Thoracic aorta (tissue), 2 donors: ENCODE measurements at places on chromosomes 1 and 21. TPM values are rescaled to one million over a fixed set of nuclear protein-coding genes. Genes with fewer than 3 reads are reported as not detected.

DNA sequence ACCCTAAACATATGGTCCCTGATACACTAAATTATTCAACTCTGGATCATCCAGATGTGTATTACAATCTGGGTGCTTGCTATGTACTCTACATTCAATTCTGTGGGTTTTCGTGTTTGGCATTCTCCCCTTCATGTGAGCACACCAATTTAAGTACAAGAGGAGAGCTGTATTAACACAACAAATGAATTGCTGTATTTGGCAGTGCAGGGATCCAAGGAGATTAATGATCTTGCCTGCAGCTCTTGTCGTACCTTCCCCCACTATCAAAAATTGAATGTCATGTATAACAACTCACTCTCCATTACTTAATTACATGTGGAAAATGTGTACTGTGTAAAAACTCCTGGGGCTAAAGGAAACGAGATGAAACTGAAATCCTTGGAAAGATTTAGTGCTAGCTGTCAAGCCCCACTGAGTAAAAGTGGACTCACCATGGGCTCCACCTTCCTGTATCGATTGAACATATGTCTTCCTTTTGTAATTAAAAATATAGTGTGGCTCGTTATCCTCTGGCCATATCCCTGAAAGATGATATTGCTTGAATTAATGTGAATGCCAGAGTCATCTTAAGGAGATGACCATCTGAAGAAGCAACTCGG, 172.2 kb upstream of the L1TD1 start:
- no peak for DNase-seq

- no peak for DNase-seq
Observed at GRCh38 chr1:21899267-21899810, 37.8 kb downstream of the HSPG2 start.

- no peak for DNase-seq
Observed at GRCh38 chr1:24591781-24592180, 35.9 kb downstream of the NCMAP start.

DNA sequence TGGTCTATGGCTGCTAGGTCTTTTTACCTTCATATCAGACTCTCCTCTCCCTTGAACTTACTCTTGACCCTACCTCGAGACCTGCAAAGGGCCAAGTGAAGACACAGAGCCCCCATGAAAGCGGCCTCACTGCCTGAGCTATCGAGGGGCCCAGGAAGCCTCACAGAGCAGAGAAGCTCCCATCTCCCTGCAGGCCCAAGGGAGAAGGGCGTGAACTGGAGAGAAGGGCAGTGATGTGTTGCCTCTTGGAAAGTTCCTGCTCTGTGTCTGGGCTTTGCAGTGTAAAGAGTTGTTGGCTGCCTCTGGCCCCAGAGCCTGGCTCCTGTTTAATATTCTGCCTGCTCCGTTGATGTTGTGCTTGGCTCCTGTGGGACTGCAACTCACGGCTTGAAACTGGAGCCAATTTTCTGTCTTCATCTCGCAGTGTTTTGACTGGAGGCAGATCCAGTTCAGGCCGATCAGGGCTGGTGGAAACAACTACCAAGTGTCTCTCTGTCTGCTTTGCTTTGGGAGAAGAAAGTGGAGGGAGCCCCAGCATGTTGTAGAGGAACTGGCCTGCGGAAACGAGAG, 4.3 kb downstream of the SERTAD4 start:
- no peak for DNase-seq

DNA sequence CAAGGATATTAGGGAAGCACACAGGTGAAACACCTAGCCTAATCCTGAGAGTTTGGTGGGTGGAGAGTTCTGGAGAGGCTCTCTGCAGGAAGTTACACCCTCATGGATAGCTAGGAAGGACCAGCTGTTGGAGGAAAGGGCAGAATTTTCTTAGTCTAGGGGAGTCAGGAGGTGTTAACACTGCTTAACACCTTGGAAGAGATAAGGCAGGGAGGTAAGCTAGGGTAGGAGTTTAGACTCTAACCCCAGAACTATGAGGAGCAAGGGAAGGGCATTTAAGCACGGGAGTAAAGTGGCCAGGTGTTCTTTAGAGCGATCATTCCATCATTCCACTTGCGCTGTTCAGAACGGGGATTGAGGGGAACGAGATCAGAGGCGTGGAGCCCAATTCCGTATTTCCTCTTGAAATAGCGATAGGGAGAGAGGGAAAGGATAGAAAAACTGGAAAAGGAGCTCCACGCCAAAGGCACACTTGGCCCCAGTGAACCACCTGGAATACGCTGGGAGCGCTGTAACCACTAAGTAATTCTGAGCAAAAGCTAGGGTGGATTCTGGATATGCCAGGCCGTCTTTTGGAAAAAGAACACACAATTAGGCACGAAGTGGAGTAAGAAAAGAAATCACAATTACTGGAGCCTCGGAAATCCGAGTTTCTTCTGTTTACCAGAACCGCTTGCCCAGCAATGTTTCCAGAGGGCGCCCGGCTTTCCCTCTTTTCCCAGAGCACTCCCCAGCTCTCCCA, 1.5 kb upstream of the GPR137B start:
- no peak for DNase-seq

DNA sequence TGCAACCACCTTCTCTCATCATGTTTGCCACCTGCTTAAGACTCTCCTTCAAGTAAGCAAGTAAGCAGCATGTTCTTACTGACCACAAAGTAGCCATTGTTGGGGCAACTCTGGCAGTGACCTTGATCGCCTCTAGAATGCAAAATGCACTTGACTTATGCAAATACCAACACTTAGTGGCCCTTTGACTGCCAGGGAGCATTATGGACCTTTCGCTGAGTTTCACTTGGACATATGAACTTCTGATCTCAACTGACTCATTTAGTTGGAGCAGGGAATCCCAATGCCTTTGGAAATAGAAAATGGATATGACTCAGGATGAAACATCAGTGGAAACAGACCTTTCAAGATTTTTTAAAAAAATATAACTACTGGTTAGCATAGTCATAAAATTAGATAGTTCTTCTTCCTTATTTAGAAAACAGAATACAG, 6.1 kb upstream of the PLA2G5 start:
- no peak for DNase-seq

DNA sequence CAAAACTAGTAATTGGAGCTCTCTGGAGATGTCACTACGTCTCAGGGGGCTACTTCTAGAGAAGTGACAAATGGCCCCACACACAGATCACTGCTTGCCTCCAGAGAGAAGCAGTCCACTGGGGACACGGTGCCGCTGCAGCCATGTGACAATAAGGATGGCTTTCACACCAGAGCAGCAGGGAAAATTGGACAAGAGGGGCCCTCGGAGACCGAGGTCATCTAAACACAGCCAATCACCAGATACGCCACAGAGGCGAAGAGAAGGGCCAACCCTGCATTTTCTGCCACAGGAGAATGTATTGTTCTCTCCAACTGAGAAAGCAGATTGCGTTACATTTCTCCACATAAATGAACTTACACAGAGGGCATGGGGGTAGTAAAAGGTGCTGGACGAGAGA, 51.2 kb upstream of the TIAM1 start:
- no peak for DNase-seq

DNA sequence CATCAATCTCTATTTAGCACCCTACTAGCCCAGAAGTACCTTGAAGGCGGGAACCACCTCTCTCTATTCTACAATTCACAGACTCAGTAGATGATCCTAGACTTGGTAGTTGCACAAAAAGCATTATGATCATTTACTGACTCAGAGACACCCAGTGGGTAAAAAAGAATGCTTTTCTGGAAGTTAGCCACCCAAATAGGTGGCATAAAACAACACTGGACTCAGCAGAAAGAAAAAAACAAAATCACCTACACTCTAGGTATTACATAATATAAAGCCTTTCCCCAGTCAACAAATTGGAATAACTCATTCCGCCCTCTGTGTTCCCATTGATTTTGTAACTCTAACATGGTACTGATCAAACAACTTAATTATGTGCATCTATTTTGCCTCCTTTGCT, 126.3 kb downstream of the PTPN14 start:
- DNase-seq, result no peak

DNA sequence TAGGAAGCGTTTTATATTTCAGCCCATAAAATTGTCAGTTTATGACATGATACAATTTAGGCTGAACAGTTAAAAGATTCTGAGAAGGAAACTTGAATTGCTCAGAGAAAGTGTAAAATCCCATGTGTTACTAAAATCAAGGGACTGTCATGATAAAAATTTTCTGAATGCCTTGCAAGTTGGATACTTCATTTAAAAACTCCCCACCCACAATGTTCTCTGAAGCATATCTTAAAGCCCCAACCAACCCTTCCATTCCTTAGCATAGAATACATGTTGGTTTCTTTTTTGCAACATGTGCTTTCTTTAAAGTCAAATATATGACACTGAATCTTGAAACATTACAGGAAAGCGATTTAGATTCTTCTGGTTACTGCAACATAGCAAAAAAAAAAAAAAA, 97.4 kb downstream of the MRPL39 start:
- no peak for DNase-seq

DNA sequence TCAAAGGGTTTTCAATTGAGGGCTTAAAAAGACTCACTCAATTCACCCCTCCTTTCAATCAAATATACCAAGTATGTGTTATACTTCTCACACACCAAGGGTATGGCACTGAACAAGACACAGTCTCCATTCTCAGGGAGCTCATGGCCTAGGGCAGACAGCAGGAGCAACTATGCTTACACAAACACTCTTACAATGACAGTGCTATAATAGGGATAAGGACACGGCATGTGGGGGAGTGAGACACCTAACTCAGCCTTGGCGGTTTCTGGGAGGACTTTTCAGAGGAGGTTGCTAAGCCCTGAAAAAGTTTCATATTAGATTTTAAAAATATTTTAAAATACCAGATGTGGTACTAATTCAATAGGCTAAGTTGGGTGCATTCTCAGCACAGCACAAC, 22.7 kb upstream of the SYT6 start:
- no peak for DNase-seq

- no peak for DNase-seq
Observed at GRCh38 chr21:29175408-29176134, 45.1 kb downstream of the MAP3K7CL start.

GRCh38 chr1:75690547-75690946, 34.0 kb upstream of the ACADM start:
- DNase-seq, result no peak

GRCh38 chr1:210259561-210259960, 27.0 kb downstream of the SERTAD4 start:
- DNase-seq, result no peak

DNA sequence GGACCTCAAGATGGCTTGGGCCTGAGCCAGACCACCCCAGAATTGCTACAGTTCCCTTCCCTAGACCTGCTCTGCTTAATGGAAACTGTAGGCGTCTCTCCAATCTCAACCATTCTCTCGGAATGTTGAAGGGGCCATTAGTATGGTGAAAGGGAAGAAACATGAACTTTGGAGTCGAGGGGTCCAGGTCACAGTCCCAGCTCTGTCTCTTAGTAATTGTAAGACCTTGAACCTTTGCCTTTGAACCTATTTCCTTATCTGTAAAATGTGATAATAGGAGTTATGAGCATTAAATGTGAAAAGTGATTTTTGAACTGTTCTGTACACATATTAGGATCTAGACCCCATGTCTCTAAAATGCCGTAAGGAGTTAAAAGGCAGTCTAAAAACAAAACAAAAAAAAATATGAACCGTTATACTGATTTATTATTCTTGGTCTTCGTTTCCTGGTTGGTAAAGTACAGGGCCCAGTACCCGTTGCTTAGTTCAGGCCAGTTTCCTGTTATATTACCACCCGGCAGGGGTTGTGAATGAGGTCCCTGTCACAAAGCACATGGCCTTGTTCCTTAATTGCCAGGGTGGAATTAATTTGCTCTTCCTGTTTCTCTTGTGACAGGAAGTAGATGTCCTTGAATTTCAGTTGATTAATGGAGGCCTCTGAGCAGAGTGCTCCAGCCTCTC, 42.3 kb downstream of the TCEANC2 start:
- no peak for DNase-seq

The PAPPA2 gene
- total RNA-seq, result 1.1 TPM
